ENCODE measurements at places on chromosomes 5 and 9.

- no peak for ATAC-seq
These were observed 465.0 kb downstream of the TAF11L14 start for GRCh38 chr5:18099261-18099660.

DNA sequence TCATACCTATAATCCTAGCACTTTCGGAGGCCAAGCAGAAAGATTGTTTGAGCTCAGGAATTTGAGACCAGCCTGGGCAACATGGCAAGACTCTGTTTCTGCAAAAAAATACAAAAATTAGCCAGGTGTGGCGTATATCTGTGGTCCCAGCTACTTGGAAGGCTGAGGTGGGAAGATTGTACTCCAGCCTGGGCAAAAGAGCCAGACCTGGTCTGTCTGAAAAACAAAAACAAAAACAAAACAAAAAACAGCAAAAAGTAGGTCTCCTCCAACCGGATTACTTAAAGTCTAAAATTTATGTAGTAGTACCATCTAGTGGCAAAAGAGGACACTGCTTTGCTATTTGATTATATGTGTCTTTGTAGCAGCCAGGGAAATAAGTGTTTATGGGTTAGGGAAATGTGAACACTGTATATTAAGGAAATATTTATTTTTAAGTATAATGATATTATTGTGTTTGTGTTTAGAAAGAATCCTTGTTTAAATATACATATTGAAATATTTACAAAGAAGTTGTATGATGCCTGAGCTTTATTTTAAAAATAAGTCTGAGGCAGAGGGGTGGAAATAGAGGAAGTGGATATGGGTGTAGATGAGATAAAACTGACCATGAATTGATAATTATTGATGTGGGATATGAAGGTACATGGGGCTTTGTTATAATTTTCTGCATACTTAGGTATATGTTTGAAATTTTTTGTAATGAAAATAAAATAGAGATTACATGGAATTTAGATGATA lies 20.0 kb downstream of the APC start:
- peak; percentile 71 for ATAC-seq

GRCh38 chr5:56415356-56415765 lies 182.2 kb upstream of the ANKRD55 start:
- peak; percentile 73 for ATAC-seq

GRCh38 chr9:134458207-134459108 lies 132.2 kb downstream of the RXRA start:
- ATAC-seq: no peak

DNA sequence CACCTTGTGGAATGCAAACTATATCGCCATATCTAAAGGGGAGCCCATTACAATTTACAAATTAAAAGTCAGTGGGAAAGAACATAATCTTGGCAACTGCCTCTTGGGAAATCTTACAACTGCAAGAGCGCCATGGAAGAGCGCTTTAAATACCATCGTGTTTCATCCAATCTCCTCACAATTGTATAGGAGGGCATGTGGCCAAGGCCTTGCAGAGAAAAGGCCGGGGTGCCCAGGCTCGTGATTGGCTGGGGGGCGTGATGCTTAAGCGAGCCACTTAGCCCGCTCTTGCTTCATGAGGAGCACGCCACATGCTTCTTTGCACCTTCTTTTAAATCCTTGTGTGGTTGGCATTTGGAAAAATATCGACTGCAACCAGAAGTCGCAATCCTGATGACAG lies 69.8 kb upstream of the NFIB start:
- no peak for ATAC-seq

DNA sequence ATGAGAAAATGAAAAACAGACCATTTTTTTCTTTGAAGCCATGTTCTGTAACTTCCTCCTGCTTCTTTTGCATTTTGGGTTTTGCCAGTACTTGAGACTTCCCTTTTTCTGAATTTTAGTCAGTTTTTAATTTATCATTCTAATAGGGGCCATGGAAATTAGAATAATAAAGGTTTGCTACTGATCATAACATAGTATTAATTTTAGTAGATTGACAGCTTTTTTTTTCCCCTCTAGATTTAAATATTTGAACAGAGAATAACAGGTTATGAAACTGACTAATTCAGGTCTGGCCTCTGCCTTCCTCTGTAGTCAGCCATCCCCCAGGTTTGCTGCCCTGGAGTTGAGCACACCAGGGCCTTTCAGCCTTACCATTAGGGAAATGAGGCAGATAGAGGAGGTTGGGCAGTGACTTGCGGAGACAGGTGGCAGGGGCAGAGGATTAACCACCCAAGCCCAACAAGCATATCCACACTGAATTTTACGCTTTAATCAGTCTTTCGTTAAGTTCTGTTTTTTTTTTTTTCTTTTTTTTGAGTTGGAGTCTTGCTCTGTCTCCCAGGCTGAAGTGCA lies 80.1 kb upstream of the TNFAIP8 start:
- peak; percentile 25 for ATAC-seq

- peak; percentile 85 for ATAC-seq
These were observed 56.8 kb downstream of the PUM3 start for GRCh38 chr9:2787065-2787464.

DNA sequence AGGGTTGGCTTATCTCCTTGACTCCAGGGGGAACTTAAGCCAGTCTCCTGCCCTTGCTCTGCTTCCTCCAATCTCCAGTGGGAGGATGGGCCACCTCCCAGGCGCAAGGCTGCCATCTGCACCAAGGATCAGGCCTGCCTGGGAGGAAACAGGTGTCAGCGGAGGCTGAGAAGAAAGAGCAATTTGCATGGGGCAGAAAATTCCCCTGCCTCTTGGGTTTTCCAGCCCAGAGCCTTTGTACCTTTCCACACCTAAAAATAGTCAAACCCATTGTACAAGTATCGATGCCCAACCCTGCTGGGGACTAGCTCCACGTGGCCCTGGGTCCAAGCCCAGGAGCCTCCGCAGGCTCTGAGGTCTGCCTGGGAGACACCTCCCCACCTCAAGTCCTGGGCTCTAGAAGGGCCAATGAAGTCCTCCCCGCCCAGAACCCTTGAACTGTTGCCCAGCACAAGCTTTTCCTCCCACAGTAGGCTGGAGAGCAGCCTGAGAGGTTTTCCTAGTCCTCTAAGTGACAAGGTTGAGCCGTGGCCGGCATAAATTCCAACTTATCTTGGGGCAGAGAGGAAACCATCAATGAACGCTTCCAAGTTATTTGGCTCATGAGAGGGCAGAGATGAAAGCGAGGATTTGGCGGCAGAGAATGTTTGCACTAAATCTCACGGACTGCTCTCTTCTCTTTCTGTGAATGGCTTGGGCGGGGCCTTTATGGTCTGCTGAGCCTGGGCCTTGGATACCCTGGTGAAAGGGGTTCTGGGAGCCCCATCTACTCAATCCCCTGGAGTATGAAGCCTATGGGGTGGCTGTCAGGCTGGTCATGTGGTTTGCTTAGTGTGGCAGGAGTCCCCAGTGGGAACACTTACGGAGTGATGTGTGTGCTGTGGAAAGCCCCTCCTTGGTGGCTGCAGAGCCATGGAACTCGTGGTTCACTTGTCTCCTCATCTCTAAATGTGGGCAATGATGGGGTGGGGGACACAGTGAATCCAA lies 15.6 kb downstream of the JADE2 start:
- ATAC-seq: no peak

DNA sequence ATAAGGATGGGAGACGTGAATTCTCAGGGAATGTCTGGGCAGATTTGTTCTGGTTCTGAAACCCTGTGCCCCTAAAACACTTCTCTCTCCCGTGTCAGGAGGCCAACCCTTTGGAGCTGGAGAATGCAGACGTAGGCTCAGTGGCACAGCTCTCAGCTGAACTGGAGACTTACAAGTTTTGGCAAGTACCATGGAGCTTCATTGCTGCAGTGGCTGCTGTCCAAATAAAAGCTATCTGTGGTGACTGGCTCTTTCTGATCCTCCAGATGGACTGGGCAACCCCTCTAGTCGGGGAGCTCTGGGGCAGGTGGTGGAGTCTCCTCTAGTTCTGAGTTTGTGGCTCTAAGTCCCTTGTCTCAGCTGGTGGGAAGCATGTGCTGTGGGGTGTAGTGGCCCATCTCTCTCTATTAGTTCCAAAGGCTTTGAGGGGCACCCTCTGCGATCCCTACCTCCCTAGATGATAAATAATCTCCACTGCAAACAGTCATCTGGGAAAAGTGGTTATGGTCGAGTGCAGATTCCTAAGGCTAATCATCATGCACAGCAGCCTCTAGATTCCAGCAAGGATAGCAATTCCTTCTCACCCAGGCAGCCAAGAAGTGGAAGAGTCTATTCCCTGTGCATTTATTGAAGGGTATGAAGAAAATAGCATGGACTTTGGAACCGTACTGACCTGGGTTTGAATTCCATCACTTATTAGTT lies 204.2 kb upstream of the KLF4 start:
- ATAC-seq: no peak

DNA sequence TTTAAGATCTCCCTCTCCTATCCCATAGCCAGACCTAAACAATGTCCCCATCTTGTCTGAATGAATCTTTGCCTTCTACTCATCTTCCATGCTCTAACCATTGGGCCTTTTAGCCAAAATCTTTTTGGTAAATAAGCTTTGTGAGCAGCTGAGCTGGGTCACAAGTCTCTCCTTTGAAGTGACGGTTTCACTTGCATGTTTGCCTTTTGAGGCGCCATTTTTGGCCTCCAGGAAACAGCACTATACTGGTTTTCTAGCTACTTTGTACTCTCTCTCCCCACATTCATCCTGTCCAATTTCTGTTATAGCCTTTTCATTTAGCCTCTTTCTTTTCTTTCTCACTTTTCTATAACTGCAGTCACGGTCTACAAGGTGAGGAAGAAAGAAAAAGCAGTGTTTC lies 195.5 kb upstream of the C9orf72 start:
- ATAC-seq: no peak

- peak; percentile 38 for ATAC-seq
These were observed 1.9 kb downstream of the SPARC start for GRCh38 chr5:151684690-151685361.

DNA sequence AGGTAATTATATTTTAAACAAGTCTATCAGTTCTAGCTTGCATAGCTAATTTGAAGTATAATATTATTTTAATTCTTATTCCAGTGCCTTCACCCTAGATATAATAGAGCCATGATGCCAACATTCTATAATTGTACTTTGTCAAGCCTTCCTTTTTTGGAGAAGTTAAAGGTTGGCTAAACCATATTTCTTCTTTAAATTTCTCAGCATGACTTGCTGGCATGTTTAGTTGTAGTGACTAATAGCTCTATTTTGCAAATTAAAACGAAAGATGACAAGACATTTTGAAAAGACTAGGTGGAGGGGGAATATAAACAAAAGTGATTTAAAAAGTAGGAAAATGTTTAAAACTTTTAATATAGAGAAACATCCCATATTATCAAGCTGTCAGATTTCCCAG lies 400.7 kb downstream of the PSAT1 start:
- no peak for ATAC-seq

DNA sequence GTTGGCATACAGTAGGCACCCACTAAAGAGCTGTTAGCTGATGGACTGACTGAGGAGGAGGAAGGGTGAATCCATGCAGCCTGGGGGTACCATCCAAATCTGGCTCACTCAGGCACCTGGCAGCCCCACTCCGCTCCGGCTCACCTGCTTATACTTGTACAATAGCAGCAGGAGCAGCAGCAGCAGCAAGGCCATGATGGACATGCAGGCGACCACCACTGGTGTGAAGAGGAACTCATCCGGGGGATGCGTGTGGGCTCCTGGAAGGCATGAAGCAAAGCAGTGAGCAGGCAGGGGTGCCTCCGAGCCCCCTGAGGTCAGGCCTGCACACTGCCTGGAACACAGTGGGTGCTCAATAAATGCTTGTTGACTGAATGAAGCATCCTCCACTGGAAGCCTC lies 18.3 kb downstream of the CSF1R start:
- no peak for ATAC-seq

- ATAC-seq: no peak
These were observed 77.4 kb upstream of the FCN1 start for GRCh38 chr9:134994926-134995791.

DNA sequence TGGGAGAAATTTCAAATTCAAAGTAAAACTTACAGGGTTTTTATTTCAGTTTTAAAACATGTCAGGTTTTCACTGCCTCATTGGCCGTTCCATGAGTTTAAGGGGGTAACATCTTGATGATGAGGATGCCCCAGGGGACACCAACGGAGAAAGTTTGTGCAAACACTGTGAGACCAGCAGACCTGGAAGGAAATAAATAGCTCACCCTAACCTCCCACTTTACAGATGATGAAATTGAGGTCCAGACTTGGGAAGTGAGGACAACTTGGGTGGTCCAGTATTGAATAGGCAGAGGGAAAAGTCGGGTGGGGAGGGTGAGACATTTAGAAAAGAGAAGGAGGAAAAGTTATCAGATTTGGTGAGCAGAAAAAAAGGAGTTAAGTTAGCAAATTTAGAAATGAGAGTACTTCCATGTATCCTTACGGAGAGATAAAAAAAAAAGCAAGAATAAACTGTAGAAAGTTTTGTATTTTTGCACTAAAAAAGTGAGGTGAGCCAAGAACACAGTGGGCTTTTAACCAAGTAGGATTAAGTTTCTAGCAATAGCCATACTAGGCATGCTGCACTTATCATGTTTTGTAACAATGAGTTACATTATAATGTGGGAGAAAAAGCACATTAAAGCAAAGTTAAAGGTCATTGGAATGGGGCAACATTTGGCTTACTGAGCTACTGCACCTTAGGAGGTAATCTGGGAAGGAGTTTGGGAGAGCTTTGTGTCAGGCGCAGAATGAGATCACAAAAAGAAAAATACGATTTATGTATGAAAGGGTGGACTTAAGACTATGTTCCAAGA lies 125.1 kb downstream of the GAS1 start:
- ATAC-seq: no peak

GRCh38 chr5:33901156-33901555 lies 9.4 kb upstream of the ADAMTS12 start:
- no peak for ATAC-seq

DNA sequence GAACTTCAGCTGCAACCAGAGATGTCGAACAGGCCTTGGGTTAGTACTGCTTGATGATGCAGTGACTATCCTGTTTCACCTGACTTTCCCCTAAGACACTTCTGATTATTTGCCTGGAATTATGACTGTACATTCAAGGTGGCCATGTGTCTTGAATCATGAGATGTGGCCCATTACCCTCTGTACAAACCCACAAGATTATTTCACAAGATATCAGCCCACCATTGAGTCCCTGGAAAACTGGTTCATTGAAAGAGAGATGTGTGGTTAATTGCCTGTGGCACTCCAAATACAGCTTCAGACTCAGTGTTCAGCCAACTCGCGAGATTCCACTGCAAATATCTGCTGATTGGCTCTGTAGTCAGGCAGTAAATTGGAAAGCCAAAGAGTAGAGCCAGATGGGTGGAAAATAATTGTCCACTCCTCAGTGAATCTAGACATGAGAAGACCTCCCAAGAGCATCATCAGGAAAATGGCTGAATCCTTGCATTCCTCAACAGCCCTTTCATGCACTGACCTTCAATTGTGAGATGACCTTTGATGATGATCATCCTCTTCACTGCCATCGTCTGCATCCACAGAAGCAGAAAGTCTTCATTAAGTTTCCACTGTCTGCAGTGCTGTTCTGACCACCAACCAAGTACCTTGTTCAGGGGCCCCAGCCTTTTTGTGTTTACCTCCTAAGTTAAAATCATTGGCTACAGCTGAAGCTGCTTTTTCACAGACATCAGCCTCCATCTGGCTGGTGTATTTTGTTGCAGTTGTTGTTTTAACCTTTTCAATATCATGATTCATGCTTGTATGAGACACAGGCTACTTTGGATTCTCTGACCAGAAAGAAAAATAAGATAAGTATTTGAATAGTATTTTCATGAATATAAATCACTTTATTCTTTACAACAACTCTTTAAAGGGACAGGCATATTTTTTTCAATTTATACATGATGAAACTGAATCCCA lies 75.2 kb downstream of the ESM1 start:
- no peak for ATAC-seq
